Subcutaneous adipose tissue (tissue), 4 donors: ENCODE measurements at places on chromosomes 11 and 22. TPM values are rescaled to one million over a fixed set of nuclear protein-coding genes. Genes with fewer than 3 reads are reported as not detected.

The TMEM191B gene
- not detected for total RNA-seq

The LGR4 gene
- total RNA-seq = 41.3 TPM

The ZP1 gene
- 10.0 TPM for total RNA-seq

The FXYD2 gene
- 4.0 TPM for total RNA-seq

The KREMEN1 gene
- total RNA-seq = 7.6 TPM

The ARL2 gene
- 90.8 TPM for total RNA-seq

The OR10D3 gene
- total RNA-seq = not detected

The DBX1 gene
- total RNA-seq = not detected

The AQP11 gene
- 0.34 TPM for total RNA-seq

The TRIM66 gene
- 9.2 TPM for total RNA-seq

The CRYBA4 gene
- not detected for total RNA-seq

The OR51B2 gene
- not detected for total RNA-seq
